ENCODE measurements at places on chromosomes 6 and 20.

DNA sequence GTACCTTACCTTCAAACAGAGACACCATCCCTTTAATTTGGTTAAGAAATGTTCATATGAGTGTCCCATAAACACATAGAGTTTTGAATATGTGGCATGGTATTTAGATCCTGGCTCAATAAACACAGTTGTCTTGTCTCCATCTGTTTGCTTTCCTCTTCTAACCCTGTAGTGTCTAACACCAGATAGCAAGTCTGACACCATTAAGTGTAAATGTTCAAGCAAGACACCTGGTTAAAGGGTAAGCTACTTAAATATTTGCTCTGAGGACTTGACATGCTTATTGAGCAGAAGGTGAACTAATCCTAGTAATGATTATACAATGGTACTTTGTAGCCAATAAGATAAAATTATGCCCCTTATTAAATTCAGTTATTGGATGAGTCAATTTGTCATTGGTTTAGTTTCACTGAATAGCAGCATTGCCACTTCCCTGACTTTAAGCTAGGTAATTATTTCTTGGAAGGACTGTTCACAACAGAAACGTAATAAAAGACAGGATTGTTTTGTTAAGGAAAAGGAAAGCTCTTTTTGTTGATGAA is 26.9 kb upstream of the GOPC start:
- no peak for DNase-seq

GRCh38 chr6:65186826-65187225 is 520.2 kb downstream of the EYS start:
- DNase-seq: no peak

- no peak for DNase-seq
Measured at GRCh38 chr20:2596673-2597279, 55.7 kb upstream of the NOP56 start.

DNA sequence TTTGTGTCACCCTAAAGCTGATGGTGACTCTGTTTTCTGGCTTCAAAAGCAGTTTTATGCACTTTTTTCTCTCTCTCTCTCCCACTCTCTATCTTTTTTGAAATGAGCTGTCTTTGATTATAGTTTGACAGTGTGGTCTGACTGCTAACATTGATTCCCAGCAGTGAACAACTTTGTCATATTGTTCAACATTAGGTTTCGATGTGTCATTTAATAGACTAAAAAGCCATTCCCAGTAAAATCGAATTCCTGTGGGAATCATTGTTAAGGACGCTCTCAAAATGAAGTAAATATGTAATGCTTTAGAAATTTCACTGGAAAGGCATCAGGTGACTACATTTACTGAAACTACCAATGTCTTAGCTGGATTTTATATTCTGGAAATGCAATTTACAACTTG is 69.9 kb upstream of the FLRT3 start:
- DNase-seq: no peak

GRCh38 chr6:145892026-145892425 is 72.1 kb downstream of the SHPRH start:
- no peak for DNase-seq

- DNase-seq: no peak
Measured at GRCh38 chr6:1729750-1730140, 120.0 kb downstream of the FOXC1 start.

DNA sequence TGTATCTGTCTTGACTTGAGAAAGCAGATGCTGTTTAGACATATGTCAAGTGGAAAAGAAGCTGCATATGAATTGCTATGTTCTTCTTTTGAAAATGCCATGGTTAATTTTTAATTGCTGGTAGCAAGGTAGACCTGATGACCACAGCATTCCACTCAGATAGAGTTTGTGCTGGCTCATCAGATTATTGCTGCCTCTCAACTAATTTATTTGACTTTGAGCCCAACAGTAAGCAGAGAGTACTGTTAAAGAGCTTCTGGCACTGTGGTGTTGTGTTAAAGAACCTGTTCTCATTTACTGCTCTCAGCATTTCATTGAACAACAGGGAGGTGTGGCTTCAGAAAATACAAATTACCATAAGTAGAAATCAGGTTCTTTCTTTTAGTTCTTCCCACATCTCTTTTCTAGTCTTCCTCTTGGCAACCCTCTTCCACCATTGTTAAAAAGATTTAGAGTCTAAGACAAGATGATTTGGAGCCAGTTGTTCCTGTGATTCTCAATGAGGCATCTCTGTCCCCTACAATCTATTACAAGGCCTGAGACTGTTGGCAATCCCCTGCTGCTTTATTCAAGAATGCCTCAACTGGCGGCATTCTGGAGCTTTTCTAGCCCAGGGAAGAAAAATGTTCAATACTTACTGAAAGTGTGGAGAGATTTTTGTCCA is 967.6 kb upstream of the GJE1 start:
- peak; percentile 58 for DNase-seq

- DNase-seq: peak; percentile 74
Measured at GRCh38 chr6:20291764-20292580, 79.7 kb upstream of the MBOAT1 start.

DNA sequence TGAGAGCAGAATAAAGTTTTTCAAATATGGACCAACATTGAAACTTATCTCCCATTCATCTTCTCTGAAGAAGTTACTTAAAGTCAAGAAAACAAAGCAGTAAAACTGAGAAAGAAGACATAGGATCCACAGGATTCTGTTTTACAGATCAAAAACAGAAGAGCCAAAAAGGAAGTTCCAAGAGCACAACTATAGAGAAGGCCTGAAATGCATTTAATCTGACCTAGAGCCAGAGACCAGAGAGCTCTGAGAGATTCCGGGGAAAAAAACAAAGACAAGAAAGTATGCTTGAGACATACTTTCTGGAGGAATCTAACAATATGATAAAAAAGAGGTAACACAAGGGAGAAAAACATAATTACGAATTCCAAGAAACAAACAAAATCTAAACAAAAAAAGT is 26.1 kb downstream of the SRPK1 start:
- no peak for DNase-seq

DNA sequence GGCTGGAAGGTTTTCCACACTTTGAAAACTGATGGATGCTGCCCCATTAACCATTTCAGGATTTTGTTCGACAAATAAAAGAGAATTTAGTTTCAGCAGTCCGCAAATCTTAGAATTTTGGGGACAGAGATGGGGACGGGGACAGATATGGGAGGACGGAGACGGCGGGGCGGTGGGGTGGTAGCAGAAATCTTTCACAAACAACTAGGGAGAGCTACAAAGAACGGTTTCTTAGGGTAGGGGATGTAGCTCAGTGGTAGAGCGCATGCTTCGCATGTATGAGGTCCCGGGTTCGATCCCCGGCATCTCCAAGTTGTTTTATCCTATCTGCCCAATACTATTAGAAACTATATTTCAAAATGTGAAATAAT is 15.1 kb downstream of the HMGN4 start:
- DNase-seq: peak; percentile 82

- no peak for DNase-seq
Measured at GRCh38 chr6:139777202-139777970, 402.9 kb upstream of the CITED2 start.

DNA sequence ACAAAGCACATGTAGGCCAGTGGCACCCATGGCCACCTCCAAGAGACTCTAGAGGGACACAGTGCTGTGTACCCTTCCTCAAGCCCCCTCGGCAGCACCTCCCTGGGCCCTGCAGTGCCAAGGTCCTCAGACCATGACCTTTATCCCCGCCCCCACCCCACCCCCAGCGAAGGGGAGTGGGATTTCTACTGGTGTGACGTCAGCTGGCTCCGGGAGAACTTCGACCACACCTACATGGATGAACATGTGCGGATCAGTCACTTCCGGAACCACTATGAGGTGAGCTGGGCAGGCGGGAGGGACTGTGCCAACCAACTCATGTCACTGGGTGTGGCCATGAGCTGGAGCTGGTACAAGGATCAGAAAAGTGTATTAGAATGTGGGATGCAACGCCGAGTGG is 38.0 kb downstream of the TTLL9 start:
- no peak for DNase-seq

DNA sequence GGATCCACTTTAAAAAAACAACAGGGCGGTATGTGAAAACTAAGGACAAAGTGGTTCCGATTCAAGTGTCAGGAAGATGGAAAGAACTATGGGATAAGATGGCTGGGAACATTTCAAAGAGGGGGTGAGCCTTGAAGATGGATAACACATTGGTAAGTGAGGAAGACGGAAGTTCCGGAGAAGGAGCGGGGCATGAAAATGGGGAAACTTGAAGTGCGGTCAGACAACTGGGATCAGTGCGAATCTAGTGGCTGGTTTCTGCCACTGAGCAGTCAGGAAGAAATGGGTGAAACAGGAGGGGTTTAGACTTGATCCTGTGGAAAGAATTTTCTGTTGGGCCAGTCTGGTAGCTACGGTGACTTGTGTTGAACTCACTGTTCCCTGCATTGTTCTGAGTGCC is 1.2 kb downstream of the NAA20 start:
- no peak for DNase-seq

GRCh38 chr6:1708122-1708521 is 98.4 kb downstream of the FOXC1 start:
- DNase-seq: no peak

- no peak for DNase-seq
Measured at GRCh38 chr6:20747991-20748390, 213.7 kb downstream of the CDKAL1 start.

GRCh38 chr6:35973670-35974222 is 50.7 kb downstream of the SLC26A8 start:
- no peak for DNase-seq

DNA sequence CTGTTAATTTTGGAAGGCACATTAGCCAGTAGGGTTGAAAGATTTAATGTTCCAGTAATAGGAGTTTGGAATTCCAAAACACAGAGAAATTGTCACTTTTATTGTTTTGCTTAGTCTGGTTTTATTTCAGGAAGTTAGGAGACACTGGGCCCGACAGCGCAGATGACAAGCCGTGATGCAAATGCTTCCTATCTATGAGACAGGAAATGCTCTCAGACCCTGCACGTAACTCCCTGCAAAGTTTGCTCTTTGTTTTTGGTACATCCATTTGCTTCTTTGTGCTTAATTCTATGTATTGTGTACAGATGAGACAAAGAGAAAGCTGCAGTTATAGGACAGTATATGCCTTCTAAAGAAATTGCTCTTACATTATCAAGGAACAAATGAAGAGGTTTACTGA is 201.6 kb upstream of the SGK1 start:
- DNase-seq: no peak

GRCh38 chr20:5770231-5770986 is 20.2 kb downstream of the SHLD1 start:
- DNase-seq: no peak

DNA sequence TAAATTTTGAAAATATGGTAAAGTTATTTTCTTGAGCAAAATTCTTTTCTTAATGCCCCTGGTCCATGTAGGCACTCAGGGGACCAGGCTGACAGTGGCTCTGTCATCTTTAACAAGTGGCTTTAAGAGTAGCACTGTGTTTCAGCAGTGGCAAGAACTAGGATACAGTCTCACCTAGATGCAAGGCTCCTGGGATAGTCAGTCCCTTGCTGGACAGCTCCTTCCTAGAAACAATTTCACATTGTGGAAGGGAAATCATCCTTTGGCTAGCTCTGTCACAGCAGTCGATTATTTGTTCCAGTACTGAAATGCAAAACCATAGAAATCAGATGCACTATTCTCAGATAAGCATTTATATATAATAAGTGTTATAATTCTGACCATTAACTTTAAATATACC is 175.4 kb upstream of the KCNQ5 start:
- no peak for DNase-seq

DNA sequence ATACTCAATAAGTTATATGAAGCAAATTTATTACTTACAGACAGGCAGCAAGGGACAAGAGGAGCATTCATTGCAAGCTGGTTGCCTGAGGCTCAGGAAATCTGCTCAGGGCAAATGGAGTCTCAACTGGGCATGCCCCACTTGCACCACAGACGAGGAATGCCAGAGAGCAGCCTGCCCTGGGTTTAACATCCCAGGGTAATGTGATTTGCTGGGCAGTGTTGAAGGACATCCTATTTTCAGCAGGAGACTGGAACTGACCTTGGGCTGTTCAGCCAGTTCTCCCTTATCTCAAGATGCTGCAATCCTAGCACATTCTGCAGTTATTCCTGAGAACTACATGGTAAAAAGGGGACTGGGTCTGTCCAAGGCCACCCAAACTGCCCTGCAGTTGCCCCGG is 3.8 kb upstream of the ENTPD6 start:
- no peak for DNase-seq

DNA sequence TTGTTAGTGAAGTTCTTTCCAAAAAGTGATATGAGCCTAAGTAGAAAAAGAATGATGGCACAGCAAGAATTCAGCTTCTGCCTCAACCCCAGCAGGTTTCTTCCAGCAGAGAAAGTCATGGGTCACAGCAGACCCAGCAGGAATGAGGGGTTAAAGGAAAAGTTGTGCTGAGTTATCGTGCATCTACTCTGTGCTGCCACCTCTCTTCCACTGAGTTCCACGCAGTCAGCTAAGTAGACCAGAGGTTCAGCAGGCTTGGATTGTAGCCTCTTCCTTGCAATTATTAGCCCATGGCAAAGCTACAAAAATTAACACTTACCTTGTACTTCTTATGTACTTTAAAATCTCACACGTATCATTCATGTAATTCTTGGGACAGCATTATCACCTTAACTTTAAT is 510.8 kb downstream of the PTPRT start:
- no peak for DNase-seq

DNA sequence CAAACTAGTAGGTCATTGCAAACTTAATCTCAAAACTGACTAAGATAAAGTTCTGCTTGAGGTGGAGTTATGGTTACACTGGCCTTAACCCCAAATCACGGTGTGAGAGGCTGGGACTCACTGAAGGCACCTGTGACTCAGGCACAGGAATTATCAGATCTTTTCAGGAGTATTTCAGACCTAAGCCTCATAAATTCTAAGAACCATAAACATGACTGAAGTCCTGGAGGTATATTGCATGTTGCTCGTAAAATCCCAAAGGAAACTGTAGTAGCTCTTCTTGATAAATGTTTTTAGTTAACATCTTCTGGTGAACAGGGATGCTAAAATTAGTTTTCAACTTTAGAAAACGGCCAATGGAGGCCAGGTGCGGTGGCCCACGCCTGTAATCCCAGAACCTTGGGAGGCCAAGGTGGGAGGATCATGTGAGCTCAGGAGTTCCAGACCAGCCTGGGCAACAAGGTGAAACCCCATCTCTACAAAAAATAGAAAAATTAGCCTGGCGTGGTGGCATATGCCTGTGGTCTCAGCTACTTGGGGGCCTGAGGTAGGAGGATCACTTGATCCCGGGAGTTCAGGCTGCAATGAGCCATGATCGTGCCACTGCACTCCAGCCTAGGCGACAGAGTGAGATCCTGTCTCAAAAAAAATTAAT is 36.5 kb downstream of the DZANK1 start:
- no peak for DNase-seq

GRCh38 chr6:142878407-142878806 is 66.6 kb downstream of the HIVEP2 start:
- no peak for DNase-seq

DNA sequence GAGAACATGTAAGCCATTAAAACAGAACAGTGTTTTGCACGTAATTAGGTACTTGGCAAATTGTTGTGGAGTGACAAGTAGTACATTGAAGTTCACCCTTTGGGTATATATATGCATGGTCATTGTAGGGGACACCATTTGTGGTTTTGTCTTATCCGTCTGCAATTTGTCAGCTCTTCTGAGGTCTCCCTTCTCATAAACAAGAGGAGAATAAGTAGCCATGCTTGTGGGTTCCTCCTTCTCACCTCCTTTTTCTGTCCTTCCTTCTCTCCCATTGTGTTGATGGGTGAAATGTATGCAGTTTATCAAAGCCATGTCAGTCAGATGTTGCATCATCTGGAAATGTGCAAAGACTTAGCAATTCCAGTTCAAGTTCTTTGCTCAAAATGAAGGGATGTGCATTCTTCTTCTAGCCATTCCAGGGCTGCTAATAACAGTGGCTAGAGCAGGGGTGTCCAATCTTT is 70.9 kb downstream of the QKI start:
- DNase-seq: no peak

GRCh38 chr6:11291582-11291981 is 59.1 kb upstream of the NEDD9 start:
- DNase-seq: no peak
